GDM1 (cell line): ENCODE measurements at places on chromosomes 1 and 21.

GRCh38 chr1:110572751-110573150, 33.4 kb downstream of the KCNA2 start:
- DNase-seq, result no peak

GRCh38 chr1:231192620-231193163, 30.8 kb downstream of the TRIM67 start:
- DNase-seq, result no peak

DNA sequence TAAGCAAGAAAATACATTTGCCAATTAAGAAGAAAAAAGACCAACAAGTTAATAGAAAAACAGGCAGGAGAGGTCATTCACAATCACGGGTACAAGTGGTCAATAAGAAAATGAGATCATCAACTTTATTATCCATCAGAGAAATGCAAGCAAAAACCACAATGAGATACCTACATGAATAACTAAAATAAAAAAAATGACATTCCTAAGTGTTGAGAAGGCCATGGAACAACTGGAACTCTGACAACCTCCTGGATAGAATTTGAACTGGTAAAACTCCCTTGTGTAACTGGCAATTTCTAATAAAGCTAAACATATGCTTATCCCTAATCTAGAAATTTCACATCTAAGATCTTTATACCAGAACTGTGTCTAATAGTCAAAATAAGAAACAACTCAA, 135.4 kb upstream of the BACE2 start:
- no peak for DNase-seq

GRCh38 chr21:42758721-42759593, 105.5 kb downstream of the PDE9A start:
- DNase-seq, result no peak

DNA sequence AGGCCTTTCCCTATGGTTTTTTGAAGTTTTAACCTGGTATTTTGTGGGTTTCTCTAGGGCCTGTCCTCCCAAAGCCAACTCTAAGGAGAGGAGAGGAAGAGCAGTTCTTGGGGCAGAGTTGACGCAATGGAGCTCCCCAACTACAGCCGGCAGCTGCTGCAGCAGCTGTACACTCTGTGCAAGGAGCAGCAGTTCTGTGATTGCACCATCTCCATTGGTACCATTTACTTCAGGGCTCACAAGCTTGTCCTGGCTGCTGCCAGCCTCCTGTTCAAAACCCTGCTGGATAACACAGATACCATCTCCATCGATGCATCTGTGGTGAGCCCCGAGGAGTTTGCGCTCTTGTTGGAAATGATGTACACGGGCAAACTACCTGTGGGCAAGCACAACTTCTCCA, 38.2 kb downstream of the ZBTB40 start:
- DNase-seq, result no peak

- DNase-seq, result no peak
These were observed 124.8 kb downstream of the SIK1 start for GRCh38 chr21:43302062-43302700.

GRCh38 chr1:213982672-213983492, 4.9 kb upstream of the PROX1 start:
- no peak for DNase-seq

GRCh38 chr1:198880397-198880796, 241.6 kb downstream of the PTPRC start:
- DNase-seq, result no peak

- DNase-seq, result no peak
These were observed 38.9 kb downstream of the CD247 start for GRCh38 chr1:167479331-167479979.

DNA sequence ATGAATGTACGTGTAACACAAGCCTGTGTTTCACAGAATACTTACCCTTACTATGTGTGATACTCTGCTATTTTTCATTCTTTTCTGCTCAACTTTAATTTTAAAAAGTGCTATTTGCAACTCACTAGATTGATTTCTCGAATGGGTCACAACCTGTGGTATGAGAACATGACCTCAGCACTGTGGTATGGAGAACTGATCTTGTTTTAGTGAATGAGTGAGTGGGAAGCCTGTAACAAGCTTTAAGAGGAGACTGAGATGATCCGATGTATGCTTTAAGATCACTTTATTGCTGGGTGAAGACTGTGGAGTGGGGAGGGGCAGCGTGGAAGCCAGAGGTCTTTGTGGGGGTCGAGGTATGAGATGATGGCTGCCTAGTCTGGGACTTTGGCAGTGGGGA, 21.6 kb downstream of the MECR start:
- DNase-seq, result no peak

GRCh38 chr1:121586369-121587229, 401.8 kb downstream of the SRGAP2C start:
- no peak for DNase-seq

DNA sequence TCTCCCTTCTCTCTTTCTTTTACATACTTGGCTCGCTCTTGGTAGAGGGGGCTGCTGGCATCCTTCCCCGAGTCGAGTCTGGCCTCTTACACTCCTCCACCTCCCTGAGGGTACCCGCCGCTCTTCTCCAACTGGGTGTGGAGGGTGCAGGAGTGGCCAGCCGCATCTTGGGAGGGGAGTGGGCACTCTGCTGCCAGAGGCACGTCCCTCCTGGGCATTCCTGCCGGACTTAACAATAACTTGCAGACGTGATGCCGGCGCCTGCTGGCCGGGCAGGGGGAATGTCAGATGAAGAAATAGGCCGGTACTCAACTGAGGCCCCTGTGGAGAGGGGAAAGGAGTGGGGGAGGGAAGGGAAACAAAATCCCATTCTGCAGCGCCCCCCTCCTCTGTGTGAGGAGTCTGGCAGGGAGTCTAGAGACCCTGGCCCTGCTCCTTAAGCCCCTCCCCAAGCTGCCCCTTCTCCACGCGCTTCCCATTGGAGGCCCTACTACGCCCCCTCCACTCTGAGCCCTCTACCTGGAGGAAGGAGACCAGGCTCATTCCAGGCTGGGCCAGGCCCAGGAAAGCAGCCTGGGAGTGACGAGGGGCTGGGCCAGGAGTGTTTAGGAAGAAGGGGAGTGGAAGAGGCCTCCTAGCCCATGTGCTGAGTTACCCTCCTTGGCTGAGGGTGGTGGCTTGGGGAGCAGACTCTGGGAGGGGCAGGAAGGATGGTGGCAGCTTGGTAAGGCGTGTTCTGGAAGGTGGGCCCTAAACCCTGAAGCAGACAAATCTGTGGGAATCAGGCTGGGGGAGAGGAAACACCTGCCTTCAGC, 1.8 kb downstream of the ATP2B4 start:
- peak; percentile 51 for DNase-seq

DNA sequence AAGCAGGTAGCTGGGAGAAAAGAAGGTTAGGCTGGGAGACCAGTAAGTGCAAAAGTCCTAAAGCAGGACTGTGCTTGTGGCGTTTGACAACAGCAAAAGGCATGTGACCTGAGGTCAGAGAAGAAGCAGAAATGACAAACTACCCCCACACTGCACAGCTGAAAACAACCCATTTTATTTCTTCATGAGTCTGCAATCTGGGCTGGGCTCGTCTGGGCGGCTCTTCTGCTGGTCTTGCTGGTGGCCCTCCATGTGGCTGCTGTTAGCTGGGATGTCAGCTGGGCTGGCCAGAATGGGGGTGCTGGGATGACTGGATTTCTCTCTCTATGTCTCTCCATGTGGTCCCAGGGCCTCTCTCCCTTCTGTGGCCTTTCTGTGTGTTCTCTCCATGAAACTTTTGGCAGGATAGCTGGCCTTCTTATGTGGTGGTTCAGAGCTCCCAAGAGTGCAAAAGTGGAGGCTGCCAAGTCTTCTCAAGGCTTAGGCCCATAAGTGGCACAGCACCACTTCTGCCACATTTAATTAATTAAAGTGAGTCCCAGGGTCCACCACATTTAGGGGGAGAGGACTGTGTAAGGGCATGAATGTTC, 128.6 kb downstream of the RIPK4 start:
- no peak for DNase-seq

DNA sequence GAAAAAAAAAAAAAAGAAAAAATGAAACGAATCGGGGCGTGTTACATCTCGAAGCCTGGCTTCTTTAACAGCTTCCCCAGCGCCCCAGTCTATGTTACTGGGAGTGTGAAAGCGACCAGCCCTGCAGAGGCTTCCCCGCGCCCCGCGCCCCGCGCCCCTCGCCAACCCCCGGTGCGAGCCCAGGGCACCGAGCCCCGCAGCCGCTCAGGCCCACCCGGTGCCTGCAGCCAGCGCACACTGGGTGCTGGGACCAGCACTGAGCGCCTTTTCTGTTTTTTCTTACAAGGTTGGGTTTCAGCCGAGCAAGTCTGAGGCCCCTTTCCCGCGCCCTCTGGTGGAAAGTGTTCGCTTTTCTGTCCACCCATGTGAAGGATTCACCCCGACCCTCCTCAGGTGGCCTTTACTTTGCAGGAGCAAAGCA, 42.1 kb upstream of the ZNF496 start:
- peak; percentile 11 for DNase-seq

DNA sequence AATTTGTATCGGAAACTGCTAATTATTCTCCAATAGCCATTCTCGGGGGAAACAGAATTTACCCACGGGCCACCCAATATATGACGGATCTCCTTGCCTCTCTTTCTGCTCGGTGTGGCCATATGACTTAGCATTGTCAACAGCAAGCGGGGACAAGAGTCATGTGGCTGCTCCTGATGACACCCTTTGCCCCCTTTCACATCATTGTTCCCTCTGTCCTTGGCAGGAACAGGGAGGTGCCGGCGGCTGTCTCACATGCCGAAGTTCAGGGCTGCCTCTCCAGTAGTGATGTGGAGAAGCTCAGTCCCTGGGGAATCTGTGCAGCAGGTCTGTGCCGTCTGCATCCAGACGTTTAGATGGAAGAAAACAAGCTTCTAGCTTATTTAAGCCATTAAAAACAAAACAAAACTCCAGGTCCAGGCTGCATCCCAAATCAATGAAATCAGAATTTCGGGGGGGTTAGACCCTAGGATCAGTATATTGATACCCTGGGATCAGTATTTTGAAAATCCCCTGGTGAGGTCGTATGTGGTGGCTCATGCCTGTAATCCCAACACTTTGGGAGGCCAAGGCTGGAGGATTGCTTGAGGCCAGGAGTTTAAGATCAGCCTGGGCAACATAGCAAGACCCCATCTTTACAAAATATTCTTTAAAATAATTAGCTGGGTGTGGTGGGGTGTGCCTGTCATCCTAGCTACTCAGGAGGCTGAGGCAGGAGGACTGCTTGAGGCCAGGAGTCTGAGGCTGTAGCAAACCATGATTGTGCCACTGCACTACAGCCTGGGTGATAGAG, 10.8 kb downstream of the MYOM3 start:
- no peak for DNase-seq

DNA sequence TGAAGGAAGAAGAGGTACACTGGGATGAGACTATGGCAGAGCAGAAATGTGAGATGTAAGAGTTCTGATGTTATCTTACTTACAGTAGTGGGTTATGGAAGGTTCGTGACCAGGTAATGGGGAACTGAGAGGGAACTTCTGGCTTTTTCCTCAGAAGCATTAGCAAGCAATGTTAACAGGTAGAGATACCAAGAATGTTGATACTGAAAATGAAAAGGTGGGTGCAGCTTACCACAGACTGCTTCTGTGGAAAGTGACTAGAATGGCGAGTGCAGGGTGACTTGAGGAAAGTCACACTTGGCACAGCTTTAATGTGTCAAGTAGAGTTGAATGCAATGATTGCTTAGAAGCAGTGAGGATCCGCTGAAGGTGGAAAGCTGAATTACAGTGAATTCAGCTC, 70.8 kb downstream of the PLA2G4A start:
- no peak for DNase-seq

DNA sequence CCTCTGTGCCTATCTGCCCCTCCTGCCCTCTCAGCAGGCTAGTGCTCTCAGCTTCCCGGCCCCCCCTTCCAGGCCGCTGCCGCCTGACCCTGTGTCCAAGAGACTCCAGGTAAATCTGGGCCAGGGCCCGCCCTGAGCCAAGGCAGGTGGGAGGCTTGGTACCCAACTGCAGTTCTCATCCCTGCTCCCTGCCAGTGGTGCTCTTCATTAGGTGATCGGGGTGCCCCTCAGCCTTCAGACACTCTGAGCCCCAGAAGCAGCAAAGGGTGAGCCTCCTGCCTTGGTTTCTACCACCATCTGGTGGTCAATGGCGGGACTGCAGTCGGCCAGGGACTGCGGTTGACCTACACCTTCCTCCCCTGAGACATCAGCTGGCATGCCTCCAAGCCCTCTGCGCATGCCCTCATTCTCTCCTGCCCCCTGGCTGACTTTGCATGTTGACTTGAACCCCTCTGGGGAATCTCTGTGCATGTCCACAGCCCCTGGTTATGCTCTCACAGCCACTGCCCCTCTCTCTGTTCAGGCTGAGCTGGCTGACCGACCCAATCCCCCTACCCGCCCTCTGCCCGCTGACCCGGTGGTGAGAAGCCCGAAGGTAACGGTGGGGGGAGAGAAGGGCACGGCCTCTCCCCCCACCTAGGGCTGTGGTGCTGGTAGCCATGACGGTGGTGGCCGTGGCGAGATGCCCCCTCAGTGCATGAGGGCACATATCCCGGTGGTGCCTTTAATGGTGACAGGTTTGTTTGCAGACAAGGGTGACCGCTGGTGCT, 2.0 kb upstream of the EFNA4 start:
- peak; percentile 83 for DNase-seq

DNA sequence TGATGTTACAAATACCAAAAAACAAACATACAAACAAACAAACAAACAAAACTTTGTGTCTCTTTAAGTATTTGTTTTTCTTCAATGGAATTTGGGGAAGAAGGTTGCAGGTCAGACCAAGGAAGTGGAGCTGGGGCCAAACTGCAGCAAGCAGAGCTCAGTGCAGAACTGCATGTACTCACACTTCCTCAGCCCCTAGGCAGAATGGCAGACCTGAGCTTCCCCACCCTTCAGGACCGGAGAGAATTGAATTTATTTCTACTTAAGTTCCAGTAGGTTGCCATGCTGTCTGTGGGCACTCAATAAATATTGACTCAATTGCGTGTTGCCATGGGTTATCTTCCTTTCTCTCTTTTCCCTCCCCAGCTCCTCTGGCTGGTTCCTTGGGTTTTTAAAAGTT, 173.6 kb downstream of the PTGER3 start:
- no peak for DNase-seq

DNA sequence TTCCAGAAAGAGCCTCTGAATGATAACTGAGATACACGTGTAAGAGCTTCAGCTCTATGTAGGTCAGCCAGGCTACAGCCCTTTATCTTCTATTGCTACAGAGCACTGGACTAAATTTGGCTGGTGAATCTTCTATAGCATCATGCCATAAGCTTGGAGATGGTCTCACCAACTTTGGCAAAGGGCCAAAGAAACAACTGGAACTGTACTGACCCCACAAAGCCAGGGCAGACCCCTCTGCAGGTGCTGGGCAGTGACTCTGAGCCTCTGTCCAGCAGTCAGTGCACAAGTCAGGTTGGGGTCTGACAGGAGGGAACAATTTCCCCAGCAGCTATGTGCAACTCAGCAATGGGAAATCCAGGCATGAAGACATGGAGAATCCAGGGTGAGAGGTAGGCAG, 57.8 kb upstream of the NFASC start:
- no peak for DNase-seq

- DNase-seq, result peak; percentile 41
These were observed 5.8 kb downstream of the PERM1 start for GRCh38 chr1:975896-976683.
